ENCODE measurements at places on chromosomes 3 and 15.

GRCh38 chr3:158802409-158803268, 785 bp downstream of the MFSD1 start:
- DNase-seq: no peak

GRCh38 chr3:53238051-53238850, 17.6 kb downstream of the TKT start:
- DNase-seq: no peak

DNA sequence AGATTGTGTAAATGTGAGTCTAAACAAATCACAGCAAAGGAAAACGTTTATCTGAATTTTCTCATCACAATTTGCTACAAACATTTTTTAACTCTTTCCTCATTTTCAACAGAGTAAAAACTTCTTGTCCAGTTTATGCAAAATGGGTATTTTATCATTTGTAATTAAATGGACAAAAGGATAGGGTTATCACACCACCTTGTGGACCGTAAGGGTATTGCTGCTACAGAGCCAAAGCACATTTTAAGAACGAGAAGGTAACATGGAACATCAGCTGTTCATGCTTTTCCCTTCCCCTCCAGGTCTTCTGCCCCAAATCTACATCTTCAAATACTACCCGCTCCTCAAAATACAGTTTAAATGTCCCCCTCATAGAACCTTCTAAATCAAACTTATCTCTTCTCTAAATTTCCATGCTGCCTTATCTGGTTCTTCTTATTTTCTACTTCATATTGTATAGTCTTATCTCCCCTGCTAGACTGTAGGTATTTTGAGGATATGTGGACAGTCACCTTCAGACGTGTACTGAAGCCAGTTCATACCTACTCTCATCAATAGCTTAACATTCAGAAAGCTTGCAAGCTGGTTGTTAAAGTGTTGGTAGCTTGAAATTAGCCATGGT, 12.8 kb upstream of the SETMAR start:
- no peak for DNase-seq

GRCh38 chr3:68988740-68989139, 24.7 kb downstream of the EOGT start:
- no peak for DNase-seq

Data from mesothelial cell of epicardium (in vitro differentiated cells).